ENCODE measurements at places on chromosomes 11 and 22.

- DNase-seq, result no peak
These were observed 29.6 kb downstream of the APIP start for GRCh38 chr11:34886609-34887008.

GRCh38 chr11:37076866-37077265, 478.8 kb upstream of the RAG2 start:
- no peak for DNase-seq

DNA sequence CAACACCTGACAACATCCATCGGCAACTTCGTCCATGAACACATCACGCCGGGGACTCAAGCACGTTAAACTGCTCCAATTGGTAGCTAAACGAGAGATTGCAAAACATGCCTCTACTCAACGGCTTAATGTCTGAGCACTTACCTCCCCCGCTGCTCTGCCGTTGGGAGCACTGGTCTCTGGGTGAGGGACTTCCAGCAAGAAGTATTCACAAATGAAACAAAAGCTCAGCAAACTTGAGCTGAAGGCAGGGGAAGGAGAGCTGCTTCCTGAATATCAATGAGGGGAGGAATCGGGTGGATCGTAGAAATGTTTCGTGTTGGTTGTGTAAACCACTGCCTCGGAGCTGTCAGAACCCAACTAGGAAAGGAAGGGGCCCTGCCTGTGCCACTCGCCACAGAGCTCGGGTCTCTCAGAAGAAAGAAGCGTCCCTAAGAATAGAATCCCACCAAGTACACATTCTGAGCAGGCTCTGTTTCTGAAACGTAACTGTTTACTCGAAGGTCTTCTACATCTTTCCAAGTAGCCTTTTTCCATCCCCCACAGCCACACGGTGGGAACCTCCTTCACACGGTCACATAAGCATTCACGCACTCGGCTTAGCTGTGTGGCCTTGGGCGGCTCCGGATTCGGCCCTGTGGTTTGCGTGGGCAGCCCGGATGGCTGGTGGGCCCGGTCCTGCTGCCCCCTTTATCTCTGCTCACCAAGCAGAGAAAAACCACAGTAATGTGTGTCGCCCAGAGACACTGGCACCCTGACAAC, at the start of gene MLC1:
TSS of gene MLC1 (minus strand) at position 216 of the 762 bp plus-strand sequence. CDS start 524 bp downstream, outside the sequence.
- DNase-seq, result no peak

DNA sequence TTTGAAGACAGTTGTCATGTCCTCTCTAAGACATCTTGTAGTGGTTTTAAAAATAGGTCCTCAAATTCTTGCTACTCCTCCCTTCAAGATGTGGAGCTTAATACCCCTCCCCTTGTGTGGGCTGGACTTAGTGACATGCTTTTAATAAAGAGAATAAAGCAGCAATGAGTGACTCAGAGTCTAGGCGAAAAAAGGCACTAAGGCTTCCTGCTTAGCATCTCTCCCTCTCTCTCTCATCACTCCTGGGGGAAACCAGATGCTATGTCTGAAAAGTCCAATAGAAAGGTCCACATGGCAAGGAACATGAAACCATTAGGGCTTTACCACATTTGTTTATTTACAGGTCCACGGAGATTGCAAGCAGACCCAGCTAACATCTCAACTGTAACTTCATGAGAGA, 11.7 kb downstream of the SERGEF start:
- DNase-seq, result no peak

DNA sequence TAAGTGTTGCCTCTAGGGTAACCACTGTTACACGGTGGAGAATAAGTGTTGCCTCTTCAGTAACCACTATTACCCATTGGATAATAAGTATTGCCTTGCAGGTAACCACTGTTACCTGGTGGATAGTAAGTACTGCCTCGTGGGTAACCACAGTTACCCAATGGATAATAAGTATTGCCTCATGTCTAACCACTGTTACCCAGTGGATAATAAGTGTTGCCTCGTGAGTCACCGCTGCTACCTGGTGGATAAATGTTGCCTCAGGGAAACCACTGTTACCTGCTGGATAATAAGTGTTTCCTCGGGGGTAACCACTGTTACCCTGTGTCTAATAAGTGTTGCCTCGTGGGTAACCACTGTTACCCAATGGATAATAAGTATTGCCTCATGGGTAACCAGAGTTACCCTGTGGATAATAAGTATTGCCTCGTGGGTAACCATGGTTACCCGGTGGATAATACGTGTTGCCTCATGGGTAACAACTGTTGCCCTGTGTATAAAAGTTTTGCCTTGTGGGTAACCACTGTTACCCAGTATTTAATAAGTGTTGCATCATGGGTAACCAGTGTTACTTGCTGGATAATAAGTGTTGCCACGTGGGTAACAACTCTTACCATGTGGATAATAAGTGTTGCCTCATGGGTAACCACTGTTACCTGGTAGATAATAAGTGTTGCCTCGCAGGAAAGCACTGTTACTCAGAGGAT, 12.3 kb upstream of the NXPE4 start:
- no peak for DNase-seq

GRCh38 chr11:62030071-62030684, 62.7 kb upstream of the FTH1 start:
- DNase-seq, result no peak

DNA sequence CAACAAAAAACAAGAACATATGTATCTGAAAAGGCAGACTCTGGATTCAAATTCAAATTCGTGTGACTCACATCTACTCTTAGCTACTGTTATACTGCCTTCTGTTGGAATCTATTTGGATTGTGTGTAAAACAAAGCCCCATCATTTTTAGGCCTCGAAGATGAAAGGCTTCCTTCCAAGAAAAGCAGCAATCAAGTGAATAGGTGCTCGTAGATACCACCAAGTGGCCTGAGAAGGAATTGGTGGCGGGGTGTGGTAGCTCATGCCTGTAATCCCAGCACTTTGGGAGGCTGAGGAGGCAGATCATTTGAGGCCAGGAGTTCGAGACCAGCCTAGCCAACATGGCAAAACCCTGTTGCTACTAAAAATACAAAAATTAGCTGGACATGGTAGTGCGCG, 4.2 kb downstream of the GRAMD1B start:
- peak; percentile 47 for DNase-seq

DNA sequence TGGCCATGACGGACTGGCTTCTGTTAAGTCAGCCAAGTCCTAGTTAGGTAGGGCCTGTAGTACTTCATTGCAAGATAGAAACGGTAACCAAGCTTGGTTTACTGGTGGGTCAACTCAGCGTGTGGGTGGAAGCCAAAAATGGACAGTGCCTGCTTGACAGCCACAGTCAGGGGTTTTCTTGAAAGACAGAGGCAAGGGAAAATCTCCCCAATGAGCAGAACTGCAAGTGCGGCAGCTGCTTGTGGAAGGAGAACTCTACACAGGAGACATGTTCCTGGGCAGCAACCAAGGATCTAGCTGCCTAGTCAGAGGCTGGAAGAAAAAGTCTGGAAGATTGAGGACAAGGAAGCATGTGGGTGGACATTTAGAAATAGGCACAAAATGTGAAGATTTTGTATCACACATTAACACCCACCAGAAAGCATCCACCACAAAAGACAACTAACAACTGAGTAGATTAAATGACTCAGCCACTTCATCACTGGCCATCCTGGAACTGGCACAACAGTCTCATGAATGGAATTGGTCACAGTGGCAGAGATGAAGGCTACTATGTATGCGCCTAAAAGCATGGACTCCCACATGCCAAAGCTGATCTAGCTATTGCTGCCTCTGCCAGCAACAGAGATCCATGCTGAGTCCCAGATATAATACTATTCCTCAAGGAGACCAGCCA, 40.9 kb upstream of the SCUBE2 start:
- no peak for DNase-seq

DNA sequence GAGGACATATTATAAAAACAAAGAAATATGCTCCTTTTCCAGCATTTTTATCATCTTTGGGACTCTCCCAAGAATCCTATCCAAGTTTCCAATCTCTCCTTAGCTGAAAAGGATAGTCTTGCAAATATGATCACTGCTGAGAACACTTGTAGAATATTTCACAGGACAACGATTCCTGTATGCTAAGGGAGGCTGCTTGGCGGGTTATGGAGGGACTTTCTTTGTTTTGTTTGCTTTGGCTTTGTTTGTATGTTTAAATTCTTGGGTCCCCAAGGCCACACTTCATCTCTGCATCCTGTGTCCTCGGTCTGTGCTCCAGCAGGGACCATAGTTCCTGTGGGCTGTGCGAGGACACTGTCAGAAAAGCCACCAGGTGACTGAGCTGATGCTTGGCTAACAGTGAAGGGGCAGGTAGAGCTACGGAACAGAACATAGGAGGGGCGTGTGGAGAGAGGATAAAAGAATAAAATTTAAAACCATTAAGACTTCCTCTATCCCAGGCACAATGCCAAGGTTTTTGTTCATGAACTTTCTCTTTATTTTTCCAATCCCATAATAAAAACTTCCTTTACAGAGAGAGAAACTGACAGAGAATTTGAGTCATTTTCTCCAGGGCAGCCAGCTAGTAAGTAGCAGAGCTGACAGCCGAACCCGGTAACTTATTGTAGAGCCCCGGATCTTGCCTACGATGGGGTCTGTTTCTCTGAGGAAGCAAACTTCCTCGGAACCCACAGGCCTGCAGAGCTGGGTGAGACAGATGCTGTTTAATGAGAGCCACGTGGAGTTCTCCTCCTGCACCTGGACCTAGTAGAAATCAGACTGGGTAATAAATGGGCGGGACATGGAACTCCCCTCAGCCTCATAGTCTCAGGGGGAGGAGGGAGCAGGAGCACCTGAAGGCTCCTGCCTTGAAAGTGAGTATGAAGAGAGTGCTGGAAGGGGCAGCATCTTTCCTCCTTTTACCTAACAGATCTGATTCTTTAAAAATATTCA, at the start of gene IZUMO1R:
TSS of gene IZUMO1R (plus strand) at position 615 of the 993 bp plus-strand sequence. CDS start 1,057 bp downstream, outside the sequence.
- DNase-seq, result no peak

GRCh38 chr22:48320683-48321451, 1506.8 kb downstream of the BRD1 start:
- no peak for DNase-seq

- DNase-seq, result no peak
These were observed 8.3 kb downstream of the SRSF8 start for GRCh38 chr11:95074792-95075563.

DNA sequence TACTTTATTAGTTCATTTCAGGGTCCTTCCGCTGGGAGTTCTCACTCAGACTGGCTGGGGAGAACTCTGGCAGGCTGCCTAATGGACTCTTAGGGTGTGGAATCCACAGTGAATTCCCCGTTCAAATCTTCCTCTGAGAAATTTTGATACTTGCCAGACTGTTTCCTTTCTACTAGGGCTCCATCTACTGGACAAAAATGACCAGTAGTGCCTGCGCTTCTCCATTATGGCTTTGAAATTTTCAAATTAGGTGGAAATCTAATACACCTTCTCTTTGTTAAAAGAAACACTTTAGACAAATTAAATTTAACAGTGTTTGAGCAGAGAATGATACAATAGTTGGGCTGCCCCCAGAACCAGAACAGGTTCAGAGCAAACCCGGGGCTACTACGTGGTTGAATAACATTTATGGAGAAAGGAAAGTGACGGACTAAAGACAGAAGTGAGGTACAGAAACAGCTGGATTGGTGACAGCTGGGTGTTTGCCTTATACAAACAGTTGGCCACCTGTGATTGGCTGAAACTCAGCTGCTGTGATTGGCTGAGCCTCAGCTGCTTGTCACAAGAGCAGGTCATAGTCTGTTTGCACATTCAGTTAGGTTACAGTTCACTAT, 52.9 kb upstream of the FDX1 start:
- DNase-seq, result peak; percentile 56

DNA sequence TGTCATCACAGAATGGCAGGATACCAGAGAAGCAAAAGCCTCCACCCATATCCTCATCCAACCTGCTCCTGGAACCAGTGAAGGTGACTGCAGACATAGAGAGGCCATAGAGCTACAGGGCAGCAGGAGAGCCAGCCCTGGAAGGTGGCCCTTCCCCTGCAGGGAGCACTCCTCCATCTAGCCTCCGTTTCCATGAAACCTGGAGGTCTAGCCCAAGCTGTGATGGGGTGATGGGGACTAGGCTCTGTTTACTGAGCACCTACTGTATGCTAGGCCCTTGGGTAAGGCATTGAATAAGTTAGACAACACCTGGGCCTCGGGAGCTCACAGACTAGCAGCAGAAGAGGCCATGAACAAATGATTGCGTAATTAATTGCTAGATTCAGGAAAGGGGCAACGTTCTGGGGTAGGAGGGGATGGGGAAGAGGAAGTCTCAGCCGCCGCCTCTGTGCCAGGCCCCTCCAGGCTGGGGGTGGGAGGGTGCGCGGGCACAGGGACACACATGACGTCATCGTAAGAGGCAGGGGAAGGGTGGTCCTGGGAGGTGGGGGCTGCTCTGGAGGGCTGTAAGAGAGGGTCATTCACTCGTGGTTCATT, 784 bp upstream of the SYNGR1 start:
- DNase-seq, result no peak
